Activated effector memory CD4-positive, alpha-beta T cell treated with anti-CD3 and anti-CD28 coated beads, Interleukin-2, amount 50 U/mL, for 16 hours (primary cell): ENCODE measurements at places on chromosomes 16 and 17.

DNA sequence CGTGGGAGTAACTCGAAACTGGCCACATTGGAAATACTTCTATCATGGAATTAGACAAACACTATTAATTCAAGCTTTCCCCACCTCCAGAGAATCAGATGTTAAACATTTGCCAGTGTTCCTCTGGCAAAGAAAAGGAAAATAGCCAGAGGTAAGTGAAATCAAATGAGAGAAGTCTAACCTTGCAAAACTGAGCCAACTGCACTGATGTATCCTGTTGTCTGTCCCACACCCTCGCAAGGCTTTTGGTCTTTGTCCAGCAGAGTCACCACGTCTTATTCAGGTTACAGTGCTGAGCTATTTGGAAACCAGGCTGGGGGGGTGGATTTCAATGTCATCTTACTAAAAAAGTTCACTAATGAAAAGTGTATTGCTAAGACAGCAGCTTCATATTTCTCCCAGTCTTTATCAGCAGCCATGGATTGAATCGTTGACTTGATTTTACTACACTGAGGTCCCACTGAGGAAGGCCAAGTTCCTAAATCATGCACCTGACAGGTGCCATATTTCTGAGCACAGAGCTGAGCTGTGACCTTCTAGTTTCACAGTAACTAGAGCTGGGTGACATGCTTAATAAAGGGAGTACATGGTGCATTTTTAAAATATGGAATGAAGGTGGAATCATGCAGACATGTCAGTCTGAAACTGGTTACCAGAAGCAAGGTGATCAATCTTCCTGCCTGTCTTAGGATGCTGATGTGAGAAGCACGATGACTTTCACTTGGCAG lies 85.2 kb upstream of the HSBP1 start:
- no peak for DNase-seq

DNA sequence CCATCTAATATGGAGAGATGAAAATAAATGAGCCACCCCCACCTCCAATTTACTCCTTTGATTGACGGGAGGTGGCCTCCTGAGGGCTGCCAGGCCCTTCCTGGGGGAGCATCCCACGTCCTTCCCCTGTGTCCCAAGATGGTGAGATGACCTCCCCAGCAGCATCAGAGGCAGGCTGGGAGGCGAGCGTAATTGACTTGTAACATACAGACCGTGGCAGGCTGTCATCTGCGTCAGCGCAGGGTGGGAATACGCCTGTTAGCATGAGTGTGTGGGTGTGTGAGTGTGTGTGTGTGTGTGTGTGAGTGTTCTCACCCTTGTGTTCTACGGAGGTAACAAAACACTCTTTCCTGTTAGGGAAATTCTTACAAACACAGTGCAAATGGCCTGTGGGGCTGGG lies 156.9 kb upstream of the CIBAR2 start:
- DNase-seq = no peak

- no peak for DNase-seq
These were observed 61.8 kb upstream of the MED9 start for GRCh38 chr17:17415006-17415405.

GRCh38 chr17:163514-164098 lies 17.8 kb downstream of the DOC2B start:
- no peak for DNase-seq

DNA sequence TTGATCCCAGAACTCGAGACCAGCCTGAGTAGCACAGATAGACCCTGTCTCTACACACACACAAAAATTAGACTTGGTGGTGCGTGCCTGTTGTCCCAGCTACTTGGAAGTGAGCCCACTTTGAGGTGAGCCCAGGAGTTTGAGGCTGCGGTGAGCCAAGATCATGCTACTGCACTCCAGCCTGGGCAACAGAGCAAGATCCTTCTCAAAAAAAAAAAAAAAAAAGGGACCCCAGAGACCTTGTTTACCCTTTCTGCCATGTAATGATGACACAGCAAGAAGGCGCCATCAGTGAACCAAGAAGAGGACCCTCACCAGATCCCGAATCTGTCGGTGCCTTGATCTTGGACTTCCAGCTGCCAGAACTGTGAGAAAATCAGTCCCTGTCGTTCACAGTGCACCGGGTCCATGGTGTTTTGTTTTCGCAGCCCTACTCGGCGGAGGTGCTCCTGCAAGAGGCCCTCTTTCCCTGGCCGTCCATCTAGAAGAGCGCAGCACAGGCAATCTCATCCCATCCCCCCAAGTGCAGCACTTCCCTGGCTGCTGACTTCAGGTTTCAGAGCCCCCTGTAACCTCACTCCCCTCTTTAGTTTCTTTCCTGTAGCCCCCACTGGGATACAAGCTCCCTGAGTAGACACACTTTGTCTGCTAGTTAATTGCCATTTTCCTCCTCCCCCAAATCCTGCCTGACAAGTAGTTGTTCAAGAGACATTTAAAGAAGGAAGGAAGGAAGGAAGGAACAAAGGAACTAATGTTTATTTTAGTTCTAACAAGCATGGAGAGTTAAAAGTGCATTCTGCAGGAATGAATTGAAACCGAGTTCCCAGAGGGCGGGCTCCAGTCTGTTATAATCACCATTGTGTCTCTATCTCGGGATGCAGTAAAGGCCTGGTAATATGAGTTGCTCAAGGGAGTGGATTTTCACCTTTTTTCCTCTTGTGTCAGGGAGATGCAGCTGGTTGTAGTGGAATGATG lies 115.3 kb downstream of the SNX29 start:
- peak; percentile 49 for DNase-seq

DNA sequence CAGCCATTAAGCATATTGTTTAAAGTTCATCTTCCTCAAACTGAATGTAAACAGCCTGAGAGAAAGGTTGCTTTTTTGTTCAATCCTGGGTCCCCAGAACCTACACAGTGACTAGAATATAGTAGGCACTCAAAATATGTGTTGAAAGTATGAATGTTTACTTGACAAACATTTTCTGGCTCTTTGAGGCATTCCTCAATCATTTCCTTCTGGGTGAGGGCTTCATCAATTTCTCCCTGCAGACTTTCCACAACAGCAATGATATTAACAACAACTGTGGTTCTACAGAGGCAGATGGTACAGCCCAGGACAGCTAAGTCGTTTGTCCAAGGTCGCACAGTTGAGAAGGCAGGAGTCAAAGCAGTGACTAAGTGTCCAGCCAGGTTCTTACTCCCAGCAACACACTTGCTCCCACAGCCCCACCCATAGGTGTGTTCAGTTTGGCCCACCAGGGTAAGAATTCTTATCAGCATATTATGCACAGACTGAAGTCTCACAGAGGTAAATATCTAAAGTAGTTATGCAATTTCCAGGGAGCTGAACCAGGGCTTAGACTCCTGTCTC lies 61.1 kb downstream of the HS3ST3B1 start:
- DNase-seq = no peak

GRCh38 chr16:63426275-63426870 lies 1390.1 kb upstream of the CDH8 start:
- DNase-seq = no peak

DNA sequence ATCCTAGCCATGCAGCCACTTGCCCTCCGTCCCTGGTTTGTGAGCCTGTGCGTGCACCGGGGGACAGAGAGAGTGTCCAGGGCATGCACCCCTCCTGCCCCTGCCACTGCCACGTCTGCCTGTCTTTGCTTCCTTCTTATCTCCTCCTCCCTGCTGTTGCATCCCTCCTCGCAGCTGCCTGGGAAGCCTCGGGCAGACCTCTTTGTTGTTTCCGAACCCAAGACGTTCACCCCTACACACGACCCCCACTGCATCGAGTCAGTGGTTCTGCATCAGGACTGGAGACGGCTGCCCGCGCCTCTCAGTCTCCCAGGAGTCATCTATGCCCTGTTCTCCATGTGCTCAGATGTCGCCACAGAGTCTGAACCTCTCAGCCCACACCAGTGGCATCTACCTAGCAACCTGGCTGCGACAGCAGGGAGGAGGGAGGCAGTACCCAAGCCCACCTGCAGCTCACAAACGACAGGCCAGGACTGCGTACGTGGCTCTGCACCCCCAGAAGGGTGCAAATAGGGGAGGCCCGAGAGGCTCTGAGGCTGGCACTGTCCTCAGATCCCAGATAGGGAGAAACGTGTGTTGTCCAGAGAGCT lies 5.2 kb downstream of the TIMP2 start:
- no peak for DNase-seq

DNA sequence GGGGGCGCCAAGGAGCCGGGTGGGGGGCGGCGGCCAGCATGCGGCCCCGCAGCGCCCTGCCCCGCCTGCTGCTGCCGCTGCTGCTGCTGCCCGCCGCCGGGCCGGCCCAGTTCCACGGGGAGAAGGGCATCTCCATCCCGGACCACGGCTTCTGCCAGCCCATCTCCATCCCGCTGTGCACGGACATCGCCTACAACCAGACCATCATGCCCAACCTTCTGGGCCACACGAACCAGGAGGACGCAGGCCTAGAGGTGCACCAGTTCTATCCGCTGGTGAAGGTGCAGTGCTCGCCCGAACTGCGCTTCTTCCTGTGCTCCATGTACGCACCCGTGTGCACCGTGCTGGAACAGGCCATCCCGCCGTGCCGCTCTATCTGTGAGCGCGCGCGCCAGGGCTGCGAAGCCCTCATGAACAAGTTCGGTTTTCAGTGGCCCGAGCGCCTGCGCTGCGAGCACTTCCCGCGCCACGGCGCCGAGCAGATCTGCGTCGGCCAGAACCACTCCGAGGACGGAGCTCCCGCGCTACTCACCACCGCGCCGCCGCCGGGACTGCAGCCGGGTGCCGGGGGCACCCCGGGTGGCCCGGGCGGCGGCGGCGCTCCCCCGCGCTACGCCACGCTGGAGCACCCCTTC lies 484 bp downstream of the FZD2 start:
- DNase-seq = peak; percentile 68

DNA sequence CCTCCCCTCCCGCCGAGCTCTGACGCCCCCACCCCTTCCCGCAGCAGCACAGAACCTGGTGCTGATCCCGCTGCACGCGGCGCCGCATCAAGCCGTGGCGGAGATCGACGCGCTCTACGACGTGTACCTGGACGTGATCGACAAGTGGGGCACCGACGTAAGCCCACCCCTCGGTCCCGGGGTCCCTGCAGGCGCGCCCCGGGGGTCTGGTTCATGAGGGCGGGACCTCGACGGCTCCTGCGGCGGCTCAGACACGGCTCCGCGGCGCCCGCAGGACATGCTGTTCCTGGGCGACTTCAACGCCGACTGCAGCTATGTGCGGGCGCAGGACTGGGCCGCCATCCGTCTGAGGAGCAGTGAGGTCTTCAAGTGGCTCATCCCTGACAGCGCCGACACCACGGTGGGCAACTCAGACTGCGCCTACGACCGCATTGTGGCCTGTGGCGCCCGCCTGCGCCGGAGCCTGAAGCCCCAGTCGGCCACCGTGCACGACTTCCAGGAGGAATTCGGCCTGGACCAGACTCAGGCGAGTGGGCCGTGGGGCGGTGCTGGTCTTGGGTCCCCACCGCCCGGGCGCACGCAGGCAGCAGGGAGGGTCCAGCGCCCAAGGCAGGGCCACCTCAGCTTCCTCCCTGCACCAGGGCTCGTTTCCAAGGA lies 1.4 kb downstream of the DNASE1L2 start:
- DNase-seq = no peak

DNA sequence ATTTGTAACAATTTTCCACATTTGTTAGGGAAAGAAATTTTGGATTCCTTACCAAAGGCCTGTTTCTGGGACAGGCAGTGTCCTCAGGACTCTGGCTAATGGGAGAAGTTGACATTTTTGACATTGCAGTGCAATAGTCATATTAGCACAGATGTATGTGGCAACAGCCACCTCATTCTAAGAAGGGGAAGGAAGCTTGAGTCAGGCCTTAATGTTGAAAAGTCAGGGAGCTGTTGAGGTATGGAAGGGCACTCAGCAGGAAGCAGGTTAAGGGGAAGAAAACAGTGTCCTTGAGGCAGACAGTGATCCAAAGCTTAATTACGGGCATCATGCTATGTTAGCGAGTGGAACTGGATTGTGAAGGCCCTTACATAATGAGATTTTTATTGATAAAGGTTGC lies 20.9 kb downstream of the AKTIP start:
- no peak for DNase-seq

- DNase-seq = no peak
These were observed 30.2 kb downstream of the MRC2 start for GRCh38 chr17:62657690-62658089.

DNA sequence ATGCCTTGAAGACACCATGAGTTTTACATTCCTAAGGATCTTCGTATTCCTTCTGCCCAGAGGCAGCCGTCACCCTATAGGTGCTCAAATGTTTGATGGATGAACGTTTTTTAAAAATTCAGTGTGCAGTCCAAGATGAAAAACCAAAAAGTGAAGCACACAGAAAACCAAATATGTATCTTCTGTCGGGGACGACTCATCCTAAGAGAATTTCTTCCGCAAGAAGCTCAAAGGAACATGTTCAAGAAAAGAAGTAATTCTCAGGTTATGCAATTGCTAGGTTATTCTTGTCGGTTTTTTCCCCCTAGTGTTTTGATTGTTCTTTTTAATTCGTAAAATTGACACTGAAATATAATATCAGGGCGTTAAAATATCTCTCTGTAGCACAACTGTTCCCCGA lies 1.4 kb downstream of the CENPV start:
- DNase-seq = no peak

GRCh38 chr17:28985950-28986713 lies 19.7 kb downstream of the SEZ6 start:
- no peak for DNase-seq

DNA sequence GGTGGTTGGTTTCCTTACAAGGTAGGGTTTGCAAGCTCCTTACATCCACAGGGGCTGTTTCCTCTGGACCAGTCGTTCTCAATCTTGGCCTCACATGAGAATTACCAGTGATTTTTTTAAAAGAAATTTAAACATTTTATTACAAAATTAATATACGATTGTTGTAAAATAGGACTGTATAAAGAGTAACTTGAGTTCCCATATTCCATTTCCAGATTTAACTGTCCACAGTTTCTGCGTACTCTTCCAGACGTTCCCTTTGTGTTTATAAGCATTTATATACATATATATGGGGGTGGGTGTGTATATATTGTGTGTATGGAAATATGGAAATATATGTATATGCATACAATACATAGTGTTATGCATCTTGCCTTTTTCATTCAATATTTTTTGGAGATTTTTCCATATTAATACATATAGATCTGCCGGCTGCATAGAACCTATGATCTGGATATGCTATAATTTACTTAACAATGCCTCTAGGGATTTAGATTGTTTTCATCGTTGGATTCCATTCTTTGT lies 31.5 kb downstream of the HLF start:
- DNase-seq = no peak

DNA sequence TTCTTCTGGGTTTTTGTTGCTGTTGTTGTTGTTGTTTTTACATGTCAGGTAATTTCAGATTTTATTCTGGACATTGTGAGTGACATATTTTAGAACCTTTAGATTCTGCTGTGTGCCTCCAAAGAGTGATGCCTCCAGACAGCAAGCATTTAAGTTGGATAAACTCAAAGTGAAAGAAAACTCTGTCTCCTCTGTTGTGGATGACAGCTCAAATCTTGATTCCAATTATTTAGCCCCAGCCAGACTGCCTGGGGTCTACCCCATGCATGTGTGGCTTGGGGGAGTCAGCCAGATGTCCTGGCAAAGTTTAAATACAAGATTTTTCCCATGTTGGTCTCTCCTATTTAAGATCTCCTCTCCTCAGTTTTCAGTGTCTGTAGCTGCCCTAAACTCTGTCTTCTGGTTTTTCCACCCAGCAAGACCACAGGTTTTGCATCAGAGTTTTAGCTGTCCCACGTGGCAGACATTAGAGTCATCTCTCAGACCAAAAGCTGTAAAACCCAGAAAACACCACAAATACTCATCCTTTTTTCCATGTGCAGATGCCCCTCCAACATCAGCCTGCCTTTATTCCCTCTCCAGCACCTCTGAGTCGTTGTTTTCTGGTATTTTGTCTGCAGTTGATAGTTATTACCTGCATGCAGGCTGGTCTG lies 19.4 kb upstream of the ZNF469 start:
- DNase-seq = no peak

GRCh38 chr17:4182043-4182442 lies 39.0 kb downstream of the CYB5D2 start:
- DNase-seq = peak; percentile 51

- no peak for DNase-seq
These were observed 107.5 kb downstream of the NOG start for GRCh38 chr17:56700919-56701420.
